Stimulated activated CD4-positive, alpha-beta T cell treated with anti-CD3 and anti-CD28 coated beads, Interleukin-15, amount 100 ng/mL, for 1 hour (primary cell): ENCODE measurements at places on chromosomes 7 and 10.

- no peak for DNase-seq
Observed at GRCh38 chr7:146773506-146773905, 656.9 kb downstream of the CNTNAP2 start.

GRCh38 chr10:4450981-4451908 lies 374.8 kb upstream of the AKR1E2 start:
- DNase-seq: no peak

DNA sequence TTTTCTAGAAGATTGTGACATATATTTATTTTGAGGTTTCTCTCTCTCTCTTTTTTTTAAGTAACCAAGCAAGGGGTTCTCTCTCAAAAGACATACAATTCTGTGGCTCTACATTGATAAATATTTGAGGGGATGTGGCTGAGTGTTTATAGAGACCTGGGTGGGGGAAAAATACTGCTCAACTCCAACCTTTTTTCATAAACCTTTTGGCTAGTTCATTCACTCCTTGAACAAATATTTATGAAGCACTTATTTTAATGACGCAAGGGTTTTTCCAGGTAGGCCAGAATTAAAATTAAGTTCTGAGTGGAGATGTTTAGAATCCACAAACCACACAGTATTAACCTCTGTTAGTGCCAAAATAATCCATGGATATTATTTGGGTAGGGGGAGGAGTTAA lies 100.2 kb downstream of the PTPRE start:
- no peak for DNase-seq

DNA sequence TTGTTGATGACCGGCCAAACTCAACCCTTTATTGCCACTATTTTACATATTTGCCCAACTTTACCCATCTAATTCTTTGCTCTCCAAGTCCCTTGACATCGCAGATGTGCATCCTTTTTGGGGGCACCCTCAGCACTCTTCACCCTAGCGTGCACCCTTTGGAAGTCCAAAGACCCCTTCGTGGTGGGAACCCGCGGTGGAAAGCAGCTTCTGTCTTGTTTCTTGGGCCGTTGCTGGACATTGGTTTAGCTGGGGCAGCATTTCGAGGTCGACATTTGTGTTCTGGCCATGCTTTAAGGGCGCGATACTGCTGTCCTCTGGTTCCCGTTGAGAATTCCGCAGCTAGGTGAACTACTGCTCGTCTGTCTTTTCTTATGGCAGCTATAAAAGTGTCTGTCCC lies 326 bp upstream of the PAPOLB start:
- no peak for DNase-seq

- no peak for DNase-seq
Observed at GRCh38 chr10:110504111-110504735, 6.5 kb downstream of the DUSP5 start.
